ENCODE measurements at places on chromosomes 2 and 18.

GRCh38 chr18:57083485-57083884 is 63.4 kb upstream of the BOD1L2 start:
- no peak for DNase-seq

GRCh38 chr2:202510911-202511310 is 123.9 kb upstream of the FAM117B start:
- no peak for DNase-seq

DNA sequence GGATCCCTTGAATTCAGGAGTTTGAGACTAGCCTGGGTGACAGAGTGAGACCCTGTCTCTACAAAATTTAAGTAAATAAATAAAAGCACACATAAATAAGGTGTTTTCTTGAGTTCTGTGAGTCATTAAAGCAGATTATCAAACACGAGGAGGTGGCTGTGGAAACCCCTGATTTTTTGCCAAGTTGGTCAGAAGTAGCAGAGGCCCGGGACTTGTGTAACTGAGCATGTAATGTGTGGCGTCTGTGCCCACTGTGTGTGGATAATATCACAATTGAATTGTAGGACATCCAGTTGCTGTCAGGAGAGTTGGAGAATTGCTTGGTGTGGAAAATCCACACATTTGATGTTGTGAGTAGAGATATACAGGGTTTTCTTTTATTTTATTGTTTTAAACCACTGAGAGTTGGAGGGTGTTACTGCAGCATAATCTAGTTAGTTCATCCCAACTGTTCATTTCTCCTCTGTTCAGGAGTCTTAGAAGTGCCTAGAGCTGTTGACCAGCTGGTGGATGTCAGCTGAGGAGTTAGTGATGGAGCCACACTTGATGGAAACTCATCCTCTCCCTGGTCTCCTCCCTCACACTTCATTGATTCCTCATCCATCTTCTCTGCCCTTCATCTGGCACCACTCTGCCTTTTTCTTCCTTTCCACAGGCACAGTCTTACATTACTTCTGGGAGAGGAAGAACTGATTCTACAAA is 45.9 kb upstream of the RHOB start:
- DNase-seq = no peak

GRCh38 chr2:223586261-223586660 is 15.9 kb downstream of the SCG2 start:
- DNase-seq = no peak

GRCh38 chr2:118013221-118013723 is 598 bp downstream of the CCDC93 start:
- peak; percentile 47 for DNase-seq

DNA sequence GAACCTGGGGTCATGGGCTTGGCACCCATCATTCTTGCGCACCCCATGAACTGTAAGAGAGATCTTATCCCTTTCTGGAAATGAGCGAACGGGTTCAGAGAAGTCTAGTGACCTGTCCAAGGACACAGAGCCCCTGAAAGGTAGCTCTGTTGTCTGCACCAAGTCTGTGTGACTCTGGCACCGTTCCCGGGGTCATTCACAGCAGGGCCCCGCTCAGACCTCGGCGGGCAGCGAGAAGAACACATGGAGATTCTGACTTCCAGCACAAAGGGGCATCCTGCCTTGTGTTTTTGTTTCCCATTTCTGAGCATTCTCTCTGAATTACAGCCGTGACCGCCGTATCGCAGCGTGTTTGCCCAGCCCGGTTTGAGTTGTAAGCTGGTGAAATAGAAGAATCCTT is 231.7 kb downstream of the KLHL29 start:
- DNase-seq = no peak

GRCh38 chr2:157897106-157897971 is 21.2 kb upstream of the ACVR1 start:
- no peak for DNase-seq

GRCh38 chr2:74004212-74005182 is 19.8 kb downstream of the TET3 start:
- no peak for DNase-seq

GRCh38 chr2:41710944-41711343 is 336.9 kb upstream of the PKDCC start:
- no peak for DNase-seq

GRCh38 chr18:25099895-25100294 is 252.1 kb downstream of the ZNF521 start:
- DNase-seq = no peak

DNA sequence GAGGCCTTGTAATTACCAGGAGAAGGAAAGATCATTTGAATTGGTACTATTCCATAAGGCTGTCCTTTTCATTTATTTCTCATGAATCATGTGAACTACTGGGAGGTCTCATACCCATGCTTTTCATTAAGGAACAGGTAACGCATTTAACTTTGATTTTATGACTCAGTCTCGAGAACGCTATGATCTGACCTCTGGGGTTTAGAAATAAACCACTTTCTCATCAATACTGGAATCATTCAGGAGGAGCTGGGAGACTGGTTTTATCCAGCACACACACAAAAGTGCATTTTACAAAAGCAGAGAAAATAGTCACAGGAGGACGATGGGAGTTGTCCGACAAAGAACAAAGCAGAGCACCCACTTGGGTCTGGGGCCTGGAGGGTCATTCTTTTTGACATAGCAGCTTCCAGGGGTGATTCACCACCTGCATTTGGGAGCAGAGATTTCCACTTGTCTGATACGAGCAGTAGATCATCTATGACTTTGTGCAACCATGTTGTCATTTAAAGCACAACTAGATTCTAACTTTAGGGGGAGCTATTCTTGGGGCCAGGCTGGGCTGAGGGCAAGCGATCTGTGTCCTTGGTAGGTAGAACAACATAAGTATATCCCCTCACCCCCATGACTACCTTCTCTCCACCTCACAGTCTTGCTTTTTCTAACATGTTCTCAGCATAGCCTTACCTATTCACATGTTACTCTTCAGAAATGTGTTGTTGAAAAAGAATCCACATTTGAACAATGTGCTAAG is 95.9 kb upstream of the SCG2 start:
- no peak for DNase-seq

DNA sequence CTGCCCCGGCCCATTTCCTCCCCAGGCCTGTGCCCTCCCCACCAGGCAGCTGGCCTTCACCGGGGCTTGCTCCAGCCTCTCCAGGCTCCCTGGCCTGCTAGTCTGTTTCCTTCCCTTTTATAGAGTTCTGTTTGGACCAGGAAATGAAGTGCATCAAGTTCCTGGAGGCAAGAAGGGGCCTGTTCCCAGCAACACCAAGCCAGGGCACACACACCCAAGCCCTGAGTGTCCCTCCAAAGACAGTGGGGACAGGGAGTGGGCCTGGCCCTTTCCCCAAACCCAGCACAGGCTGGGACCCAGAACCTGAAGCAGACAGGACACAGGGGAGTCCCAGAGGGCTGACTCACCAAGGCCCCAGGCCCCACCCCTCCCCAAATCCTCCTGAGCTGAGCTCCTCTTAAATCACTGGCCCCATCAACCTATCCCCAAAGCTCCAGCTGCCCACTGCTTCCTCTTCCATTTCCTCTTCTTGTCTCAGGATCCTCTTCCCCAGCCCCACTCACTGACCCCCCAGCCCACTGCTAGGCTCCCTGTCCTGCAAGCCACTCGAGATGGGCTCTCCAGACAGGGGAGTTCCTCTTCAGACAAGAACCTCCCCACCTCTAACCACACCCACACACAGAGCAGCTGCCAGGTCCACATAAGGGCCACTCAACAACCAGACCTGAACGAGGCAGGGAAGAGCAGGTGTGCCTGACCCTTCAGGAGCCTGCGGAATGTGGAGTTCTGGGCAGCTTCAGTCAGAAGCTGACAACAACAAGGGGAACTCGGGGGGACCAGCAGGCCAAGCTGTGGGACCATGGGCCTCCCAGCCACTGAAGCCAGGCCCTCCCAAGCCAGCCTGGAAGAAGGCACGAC is 74.2 kb downstream of the TNS1 start:
- DNase-seq = no peak
